ENCODE measurements at places on chromosomes 7 and 10.

DNA sequence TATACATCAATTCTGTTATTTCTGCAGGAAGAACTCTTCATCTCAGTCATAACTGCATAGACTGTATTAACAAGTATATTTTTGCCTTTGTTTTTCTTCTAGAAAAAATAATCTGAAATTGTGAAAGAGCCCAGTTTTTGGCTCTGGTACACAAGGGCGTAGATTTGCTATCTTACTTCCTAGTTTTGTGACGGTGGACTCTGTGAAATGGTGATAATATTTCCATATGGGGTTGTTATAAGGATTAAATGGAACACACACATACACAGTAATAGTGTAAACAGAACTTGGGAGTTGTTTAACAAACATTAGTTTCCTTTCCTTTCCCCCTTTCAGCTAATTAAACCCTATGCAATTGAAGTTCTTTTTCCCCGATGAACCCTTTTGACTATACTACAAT is 108.7 kb downstream of the MKLN1 start:
- no peak for DNase-seq

GRCh38 chr7:103569621-103570305 is 123.8 kb upstream of the SLC26A5 start:
- no peak for DNase-seq

GRCh38 chr10:125727436-125727835 is 7.9 kb downstream of the EDRF1 start:
- no peak for DNase-seq

DNA sequence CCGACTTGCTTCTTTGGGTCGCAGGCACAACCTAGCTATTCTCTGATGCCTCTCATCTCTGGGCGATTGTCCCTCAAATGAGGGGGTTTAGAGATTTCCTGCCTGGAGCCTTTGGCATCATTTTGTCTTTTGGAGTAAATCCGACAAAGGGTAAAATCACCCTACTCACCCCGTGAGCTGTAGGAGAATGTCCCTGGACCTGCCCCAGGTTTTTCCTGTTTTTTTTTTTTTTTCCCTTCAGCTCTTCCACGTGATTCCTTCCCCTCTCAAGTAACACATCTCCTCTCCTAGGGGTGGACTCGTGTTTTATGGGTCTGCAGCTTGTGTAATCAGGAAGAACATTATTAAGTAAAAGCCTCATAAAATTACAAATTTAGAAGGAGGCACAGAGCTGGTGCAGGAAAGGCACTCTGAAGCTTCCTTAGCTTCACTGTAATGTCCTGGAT is 128.4 kb upstream of the ZNF746 start:
- DNase-seq = no peak

DNA sequence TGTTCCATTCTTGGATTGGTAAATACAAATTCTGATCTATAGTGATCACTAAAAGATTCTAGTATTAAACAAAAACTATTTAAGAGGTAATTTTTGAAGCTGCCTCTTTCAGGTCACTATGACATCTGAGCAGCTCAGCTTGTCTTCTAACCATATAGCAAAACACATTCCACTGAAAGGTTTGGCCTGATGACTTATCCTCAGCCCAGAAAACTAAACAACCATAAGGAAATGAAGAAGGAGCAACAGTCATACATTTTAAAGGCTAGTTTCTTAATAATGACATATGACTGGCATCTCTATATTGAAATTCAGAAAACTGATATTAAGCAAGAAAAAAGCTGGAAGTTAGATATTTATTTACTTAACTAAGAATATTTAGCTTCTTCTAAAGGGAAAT is 24.6 kb downstream of the NT5C2 start:
- DNase-seq = no peak

- no peak for DNase-seq
Measured at GRCh38 chr10:45439873-45440272, 65.9 kb downstream of the ALOX5 start.

GRCh38 chr7:120272261-120272660 is 714 bp upstream of the KCND2 start:
- DNase-seq = no peak
